ENCODE measurements at places on chromosomes 16 and 17. TPM values are rescaled to one million over a fixed set of nuclear protein-coding genes. Genes with fewer than 3 reads are reported as not detected.

GRCh38 chr17:40552806-40553693, 12.2 kb downstream of the CCR7 start:
- no peak for DNase-seq

The CMTM2 gene
- 0.49 TPM for total RNA-seq

- no peak for DNase-seq
Observed at GRCh38 chr17:57677301-57677700, 67.8 kb downstream of the CCDC182 start.

DNA sequence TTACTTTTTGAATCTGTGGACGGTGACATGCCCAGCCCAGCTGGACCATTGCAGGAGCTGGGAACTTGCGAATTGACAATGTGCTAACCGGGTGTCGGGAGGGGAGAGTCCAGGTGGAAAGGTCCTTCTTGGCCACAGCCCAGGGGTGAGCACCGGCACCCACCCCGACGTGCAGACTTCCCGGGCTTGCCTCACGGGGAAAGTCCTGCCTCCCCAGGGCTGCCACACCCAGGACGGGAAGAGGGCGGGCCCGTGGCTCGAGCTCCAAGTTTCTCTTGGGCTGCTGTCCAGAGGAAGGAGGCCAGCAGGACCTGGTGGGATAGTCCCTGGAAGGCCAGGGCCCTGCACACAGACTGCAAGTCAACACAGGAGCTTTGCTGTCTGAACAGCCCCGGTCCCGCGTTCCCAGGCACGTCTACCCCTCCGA, 17.7 kb downstream of the CARD14 start:
- no peak for DNase-seq

The SLC6A2 gene
- total RNA-seq, result not detected

The SCARF1 gene
- 1.5 TPM for total RNA-seq

DNA sequence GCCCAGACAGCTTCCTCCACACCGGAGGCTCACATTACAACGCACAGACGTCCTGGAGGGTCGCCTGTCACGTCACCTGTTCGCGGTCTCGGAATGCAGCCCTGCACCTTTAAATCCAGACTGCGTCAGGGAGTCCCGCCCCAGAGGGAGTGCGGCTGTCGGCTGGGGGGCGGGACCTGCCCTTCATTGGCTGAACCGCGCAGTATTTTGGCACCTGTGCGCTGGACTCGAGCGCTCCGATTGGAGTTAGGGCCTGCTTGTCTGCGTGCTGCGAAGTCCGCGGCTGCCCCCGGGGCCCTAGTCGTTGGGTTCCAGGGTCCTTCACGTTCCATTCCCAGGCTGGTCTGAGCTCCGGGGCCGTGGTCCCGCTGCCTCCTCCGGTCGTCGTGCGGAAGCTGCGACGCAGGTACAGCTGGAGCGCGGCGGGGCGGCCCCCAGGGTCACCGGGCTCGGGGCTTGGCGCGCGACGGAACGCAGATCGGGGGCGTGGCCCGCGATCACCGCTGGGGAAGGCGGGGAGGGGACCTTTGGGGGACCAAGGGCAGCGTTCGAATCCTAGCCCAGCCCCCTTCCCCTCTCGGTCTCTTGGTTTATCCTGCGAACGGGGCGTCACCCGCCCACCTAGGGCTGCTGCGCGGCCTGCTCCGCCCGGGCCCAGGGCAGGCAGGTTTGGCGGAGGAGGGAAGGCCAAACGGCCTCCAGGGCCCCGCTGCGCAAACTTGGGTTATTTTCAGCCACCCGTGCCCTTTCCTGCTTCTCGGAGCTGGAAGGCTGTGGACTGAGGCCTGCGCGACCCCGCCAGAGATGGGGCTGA, at the start of gene MIEF2:
Gene MIEF2, plus strand, starts transcription at position 331 of the 814 bp plus-strand sequence. CDS start 2,059 bp downstream, outside the sequence.
- peak; percentile 91 for DNase-seq

GRCh38 chr16:24988593-24989338, 26.4 kb downstream of the ARHGAP17 start:
- peak; percentile 17 for DNase-seq

GRCh38 chr16:54459509-54460262, 173.1 kb upstream of the IRX3 start:
- no peak for DNase-seq

DNA sequence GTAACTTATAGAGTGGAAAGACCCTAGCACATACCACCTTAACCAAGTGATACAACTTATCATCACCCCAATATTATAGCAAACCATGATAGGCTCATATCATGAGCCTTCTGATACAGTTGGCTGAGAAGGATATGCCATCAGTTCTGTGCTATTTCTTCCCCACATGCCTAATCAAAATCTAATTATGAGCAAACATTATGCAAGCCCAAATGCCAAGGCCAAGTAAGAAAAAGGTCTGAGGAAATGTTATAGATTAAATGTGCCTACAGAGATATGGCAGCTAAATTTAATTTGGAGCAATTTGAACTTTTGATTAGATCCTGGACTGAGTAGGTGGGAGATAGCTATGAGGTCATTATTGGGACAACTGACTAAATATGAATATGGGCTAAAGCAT, 225.9 kb upstream of the PMFBP1 start:
- no peak for DNase-seq

- peak; percentile 82 for DNase-seq
Observed at GRCh38 chr17:47066841-47067682, 88.0 kb upstream of the RPRML start.

DNA sequence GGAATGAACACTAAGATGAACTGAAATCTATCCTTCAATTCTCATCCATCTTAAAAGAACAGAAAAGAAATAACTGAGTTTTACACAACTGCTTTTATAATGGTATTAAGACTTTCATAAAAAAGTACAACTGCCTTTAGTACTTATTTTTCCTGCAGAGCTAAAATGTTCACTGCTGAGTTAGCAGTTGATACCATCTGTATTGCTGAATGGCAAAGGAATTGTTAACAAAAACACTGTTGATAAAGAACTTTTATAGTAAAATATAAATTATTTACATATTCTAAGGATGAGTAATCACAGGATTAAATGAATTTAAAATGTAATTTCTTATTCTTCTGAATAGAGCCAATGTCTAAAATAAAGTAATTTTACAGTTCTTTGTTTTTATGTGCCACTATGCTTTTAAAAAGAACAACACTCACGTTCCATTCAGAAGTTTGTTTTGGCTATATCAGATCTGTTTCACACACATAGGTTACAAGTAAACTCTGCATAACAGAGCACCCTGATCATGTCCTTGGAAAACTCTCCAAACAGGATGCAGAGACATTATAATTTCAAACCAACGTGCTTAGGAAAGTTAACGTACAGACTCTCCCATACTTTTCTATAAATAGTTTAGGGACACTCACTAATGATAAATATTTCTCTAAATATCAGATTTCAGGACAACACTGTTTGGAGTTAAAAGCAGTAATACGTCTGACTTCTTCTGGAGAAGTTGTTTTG, 151.1 kb downstream of the ITFG1 start:
- DNase-seq, result no peak

DNA sequence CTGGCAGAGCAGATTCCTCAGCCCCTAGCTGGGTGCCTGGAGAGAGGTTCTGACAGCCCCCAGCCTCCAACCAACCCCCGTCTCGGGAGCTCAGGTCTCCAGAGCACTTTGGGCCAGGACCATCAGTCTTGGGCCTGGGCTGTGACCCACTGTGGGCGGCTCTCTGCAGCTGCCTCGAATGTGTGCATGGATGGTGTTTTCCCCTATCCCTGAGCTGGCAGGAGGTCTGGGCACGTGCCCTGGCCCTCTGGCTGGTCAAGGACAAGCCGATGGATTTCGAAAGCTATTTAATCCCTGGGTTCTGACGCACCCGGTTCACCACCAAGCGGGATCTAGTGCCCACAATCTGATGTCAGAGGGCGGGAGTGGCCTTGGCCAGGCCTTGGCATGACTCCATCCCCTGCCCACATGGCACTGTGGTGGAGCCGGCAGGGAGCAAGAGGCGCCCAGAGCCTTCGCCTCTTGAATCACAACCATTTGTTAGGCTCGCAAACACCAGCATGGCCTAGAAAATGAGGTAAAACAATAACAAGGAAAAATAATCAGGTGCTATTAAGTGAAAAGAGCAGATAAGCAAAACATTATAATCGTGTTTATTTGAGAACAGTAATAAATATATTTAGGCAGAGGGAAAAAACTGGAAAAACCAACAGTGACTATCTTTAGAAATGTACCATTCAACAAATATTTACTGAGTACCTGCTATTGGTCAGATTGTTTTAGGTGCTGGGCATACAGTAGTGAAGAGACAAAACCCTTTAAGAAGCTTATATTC, 69.3 kb upstream of the TOB1 start:
- DNase-seq, result no peak

The CLTC gene
- 111 TPM for total RNA-seq

- DNase-seq, result no peak
Observed at GRCh38 chr16:79327836-79328235, 272.7 kb downstream of the MAF start.

GRCh38 chr17:37174205-37174604, 201.6 kb upstream of the C17orf78 start:
- no peak for DNase-seq

The EPOP gene
- total RNA-seq, result 0.59 TPM

GRCh38 chr16:31868691-31869167, 4.9 kb upstream of the ZNF267 start:
- DNase-seq, result peak; percentile 70

GRCh38 chr17:51050291-51051033, 70.2 kb downstream of the SPAG9 start:
- DNase-seq, result no peak

The KRTAP1-1 gene
- not detected for total RNA-seq

- no peak for DNase-seq
Observed at GRCh38 chr16:86848821-86849220, 270.5 kb downstream of the FOXL1 start.

GRCh38 chr16:88812513-88813268, 963 bp upstream of the APRT start:
- DNase-seq, result no peak

The PLXDC1 gene
- 12.9 TPM for total RNA-seq

The TXNDC17 gene
- 15.0 TPM for total RNA-seq

- DNase-seq, result no peak
Observed at GRCh38 chr16:84369105-84369504, 767 bp downstream of the ATP2C2 start.

DNA sequence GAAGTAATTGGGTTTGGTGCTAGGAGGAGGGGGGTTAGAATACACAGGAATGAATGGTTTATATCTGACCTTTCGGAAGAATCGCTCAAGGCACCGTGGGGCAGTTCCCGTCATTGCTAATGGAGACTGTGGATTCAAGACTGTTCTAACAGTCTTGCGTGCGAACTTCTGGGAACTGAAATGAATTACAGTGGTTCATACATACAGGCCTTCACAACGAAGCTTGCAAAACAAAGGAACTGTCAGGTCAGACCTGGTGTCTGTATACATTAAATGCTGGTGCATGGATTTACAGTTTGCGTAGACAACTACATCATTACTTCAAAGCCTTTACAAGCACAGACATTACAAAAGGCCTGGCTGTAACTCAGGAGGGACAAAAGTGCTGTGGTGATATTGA, 983.9 kb downstream of the CDH11 start:
- DNase-seq, result no peak

DNA sequence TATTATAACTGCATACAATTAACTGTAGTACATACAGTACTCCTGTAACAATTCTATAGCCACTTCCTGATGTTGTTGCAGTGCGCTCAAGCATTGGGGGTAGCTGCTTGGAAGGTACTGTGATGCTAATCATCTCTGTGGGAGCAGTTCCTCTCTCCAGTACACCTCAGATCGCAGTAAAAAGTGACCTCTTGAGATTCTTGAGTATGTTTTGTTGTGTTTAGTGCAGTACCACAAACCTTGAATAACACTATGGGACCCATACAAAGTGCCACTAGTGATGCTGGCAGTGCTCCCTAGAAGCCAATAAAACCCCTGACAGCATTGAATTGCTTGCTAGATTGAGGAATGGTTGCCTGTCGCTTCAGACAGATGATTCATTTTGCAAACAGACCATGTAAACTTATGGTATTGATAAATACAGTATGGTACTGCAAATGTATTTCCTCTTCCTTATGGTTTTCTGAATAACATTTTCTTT, 193.0 kb downstream of the SPECC1 start:
- no peak for DNase-seq

DNA sequence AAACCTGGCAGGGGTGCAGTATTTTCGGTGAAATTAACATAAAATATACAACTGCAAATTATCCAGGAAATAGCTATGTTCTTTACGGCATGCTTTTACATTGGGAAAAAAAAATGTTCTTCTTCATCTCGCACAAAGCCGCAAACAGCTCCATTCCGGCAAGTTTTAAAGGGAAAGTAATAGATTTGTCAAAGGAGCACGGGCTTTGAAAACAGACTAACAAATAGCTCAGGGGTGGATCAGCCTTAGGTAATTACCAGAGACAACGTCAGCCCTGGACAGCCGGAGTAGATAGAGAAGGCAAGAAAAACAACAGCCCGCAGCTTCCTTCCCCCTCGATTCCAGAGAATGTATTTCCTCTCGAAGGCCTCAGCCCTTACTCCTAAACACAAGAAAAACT, 222.5 kb downstream of the C16orf78 start:
- DNase-seq, result no peak

DNA sequence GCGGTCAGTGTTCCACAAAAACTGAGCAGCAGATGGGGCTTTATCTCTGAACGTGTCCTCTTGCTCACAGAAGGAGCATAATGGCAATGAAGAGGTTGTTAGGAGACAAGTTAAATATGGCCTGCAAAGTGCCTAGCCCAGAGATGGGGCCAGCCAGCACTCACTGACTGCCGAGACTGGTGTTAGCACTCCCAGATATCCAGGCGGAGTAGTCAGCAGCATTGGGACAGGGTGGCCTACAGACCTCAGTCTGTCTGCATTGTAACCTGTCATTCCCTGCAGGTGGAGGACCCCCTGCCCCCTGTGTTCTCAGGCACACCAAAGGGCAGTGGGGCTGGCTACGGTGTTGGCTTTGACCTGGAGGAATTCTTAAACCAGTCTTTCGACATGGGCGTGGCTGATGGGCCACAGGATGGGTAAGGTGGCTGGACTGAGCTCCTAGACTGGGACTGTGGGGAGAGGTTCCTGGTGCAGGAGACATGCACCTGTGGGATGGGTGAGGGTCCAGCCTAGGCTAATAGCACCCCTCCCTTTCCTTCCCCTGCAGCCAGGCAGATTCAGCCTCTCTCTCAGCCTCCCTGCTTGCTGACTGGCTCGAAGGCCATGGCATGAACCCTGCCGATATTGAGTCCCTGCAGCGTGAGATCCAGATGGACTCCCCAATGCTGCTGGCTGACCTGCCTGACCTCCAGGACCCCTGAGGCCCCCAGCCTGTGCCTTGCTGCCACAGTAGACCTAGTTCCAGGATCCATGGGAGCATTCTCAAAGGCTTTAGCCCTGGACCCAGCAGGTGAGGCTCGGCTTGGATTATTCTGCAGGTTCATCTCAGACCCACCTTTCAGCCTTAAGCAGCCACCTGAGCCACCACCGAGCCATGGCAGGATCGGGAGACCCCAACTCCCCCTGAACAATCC, 4.2 kb downstream of the MFAP4 start:
- no peak for DNase-seq

DNA sequence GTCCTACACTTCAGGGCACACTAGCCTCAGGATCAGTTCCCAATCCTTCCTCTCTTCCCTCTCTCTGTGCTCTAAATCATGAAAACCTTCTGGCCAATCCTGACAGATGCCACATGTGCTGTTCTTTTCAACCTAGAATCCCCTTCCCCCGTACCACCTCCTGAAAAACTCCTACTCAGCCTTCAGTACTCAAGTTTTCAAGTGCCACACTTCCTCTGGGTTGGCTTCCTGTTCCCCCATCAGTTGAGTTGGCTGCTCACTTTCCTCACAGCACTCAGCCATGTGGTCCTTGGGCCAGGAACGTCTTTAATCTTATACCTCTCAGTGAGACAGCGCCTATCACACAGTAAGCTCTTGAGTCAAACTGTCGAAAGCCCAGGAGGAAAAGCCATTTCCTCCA, 3.3 kb downstream of the ASPHD1 start:
- DNase-seq, result no peak

Measured in CD4-positive, CD25-positive, alpha-beta regulatory T cell (primary cell).